Effector CD8-positive, alpha-beta T cell (primary cell): ENCODE measurements at places on chromosomes 16 and 17.

DNA sequence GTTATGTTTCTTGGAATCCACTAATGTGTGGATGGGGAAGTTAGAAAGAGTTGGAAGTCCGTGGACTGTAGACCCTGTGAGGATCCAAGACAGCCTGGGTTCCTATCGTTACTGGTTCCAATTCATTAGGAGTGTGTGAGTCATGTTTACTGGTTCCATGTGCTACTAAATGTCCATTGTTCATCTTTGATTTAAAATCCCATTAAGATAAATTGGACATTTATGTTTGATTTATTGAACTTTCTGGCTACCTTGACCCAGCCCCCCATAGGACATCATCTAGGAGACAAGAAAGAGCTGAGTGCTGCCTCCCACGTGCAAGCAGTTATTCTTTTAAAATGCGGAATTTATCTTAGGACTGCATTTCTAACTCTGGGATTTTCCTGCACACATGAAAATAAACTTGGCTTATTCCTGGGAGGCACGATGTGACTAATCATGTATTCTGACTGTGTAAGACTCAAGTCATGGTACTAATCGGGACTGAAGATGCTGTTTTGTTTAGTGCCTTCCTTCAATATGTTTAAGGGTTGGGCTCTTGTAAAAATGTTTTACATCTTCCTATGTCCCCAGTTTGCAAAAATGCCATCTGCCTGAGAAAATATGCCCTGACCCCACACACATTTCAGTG lies 53.4 kb downstream of the RGS9 start:
- DNase-seq: no peak

DNA sequence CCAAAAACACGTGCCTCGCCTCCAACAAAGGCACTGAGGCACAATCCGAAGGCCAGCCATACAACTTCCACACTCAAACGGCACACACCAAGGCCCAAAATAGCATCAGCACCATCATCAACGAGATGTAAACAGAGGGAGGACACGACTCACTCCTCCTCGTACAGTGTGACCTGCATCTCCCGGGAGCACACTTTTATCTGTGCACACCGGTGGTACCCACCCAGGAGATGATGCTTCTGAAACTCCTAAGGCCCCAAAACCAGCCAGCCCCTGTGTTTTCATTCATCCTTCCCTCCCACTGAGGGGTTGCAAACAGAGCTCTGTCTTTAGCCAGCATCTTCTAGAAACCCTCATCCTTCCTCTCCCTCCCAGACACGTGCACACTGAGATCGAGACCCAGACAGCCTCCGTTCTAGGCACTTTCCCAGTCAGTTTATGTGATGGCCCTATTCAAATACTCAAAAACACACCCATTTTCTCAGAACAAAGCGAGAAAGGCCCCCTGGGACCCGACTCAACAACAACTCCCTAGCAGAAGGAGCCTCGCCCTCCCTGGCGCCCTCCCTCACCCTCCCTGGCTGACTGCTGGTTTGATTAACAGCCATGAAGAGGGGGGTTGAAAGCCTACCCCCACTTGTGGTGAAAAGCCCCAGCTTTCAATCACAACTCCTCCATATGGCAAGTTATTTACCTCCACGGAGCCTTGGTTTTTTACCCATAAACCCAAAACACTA lies 76.3 kb downstream of the GAS7 start:
- no peak for DNase-seq

- DNase-seq: no peak
Measured at GRCh38 chr16:56870276-56870888, 5.4 kb downstream of the SLC12A3 start.

- DNase-seq: no peak
Measured at GRCh38 chr17:38709864-38710603, 5.0 kb downstream of the MLLT6 start.

- no peak for DNase-seq
Measured at GRCh38 chr17:1713878-1714426, 3.8 kb upstream of the TLCD2 start.

- DNase-seq: no peak
Measured at GRCh38 chr16:10852286-10852685, 24.7 kb upstream of the CIITA start.

DNA sequence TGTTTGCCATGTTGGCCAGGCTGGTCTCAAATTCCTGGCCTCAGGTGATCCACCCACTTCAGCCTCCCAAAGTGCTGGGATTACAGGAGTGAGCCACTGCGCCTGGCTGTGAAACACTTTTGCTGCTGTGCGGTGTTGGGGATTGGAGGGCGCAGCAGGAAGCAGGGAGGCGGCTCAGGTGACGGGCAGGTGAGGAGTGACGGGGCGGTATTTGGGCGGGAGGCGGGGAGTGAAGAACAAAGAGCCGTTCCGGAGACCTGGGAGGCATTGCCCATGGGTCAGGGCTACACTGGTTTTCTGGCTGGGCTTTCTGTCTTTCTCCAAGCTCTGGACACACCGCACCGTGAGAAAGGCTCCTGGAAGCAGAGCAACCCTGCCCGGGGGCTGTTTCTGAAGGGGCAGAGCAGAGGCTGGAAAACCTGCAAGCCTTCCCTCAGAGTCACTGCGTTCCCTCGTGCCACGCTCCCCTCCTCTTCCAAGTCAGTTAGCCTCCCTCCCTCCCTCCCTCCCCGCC lies 22.1 kb downstream of the CRISPLD2 start:
- no peak for DNase-seq

- no peak for DNase-seq
Measured at GRCh38 chr16:77858060-77858459, 69.7 kb downstream of the VAT1L start.

- no peak for DNase-seq
Measured at GRCh38 chr16:79938575-79938974, 338.0 kb upstream of the MAF start.

- DNase-seq: no peak
Measured at GRCh38 chr17:82718986-82719685, 2.6 kb downstream of the FN3KRP start.

DNA sequence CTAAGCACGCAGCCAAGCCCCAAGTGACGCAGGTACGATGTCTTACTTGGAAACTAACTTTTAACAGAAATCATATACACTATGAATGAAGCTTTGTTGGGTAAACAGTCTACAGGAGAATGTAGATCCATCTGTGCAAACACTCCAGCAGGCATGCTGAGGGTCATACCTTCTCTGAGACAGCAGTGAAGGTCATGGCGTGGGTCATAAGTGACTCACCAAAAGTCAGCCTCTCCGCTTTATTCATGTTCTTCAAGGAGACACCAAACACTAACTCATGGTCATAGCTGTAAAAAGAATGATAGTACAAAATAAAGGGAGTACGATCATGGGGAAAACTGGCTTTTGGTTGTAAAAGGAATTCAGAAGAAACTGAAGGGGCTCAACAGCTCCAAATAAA lies 20.6 kb downstream of the BLMH start:
- DNase-seq: no peak

DNA sequence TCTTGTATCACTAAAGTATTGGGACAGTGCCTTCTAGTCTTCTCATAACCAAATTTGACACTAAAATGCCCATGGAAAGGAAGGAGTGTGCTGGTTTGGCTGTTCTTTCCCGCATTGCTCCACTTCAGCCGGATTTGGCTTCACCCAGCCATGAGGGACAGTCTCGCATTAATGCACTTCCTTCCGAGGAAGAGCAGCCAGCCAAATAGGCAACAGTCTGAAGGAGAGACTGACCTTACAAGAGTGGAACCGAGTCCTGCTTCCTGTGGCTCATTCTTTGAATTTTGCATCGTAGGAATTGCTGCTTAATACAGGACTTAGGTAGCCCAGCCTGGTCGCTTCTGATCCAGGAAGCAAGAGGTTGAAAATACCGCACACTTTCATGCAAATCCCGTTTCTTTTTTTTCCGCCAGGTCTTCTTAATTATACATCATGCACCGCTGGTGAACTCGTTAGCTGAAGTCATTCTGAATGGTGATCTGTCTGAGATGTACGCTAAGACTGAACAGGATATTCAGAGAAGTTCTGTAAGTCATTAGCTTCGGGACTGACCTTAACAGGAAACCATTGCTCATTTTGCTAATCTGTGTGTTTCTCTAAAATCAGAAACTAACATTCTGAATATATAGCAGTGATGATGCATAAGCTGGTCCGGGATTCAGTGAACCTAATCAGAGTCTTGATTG lies 38.2 kb downstream of the CLEC16A start:
- no peak for DNase-seq

- no peak for DNase-seq
Measured at GRCh38 chr17:29007860-29008455, 2.1 kb upstream of the SEZ6 start.

DNA sequence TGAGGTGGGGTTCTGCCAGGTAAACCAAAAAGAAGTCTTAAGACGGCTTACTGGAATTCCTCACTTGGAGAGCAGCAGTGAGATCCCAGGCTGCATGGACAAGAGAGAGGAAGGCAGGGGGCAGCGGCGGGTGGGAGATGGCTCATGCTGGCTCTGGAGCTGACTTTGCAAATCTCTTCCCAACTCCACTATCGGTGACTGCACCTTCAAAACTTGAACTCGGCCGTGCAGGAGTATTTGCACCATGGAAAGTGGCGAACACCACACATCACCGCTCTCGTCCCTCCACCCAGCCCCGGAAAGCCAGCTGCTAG lies 16.7 kb downstream of the CA5A start:
- no peak for DNase-seq

GRCh38 chr16:65068151-65068740 lies 53.6 kb downstream of the CDH11 start:
- no peak for DNase-seq

GRCh38 chr17:35969558-35970380 lies 11.5 kb downstream of the CCL16 start:
- peak; percentile 62 for DNase-seq

- no peak for DNase-seq
Measured at GRCh38 chr17:62627219-62627903, at the start of gene MRC2. Gene MRC2, plus strand, starts transcription at chr17:62627670. Its CDS starts 133 bp downstream, at chr17:62627803.

GRCh38 chr16:58548378-58548777 lies 33.1 kb downstream of the SETD6 start:
- DNase-seq: no peak

- DNase-seq: no peak
Measured at GRCh38 chr17:76567634-76568432, 17.8 kb downstream of the ST6GALNAC2 start.

GRCh38 chr17:12709063-12709462 lies 43.4 kb downstream of the MYOCD start:
- no peak for DNase-seq

- no peak for DNase-seq
Measured at GRCh38 chr16:12330946-12331345, 354.4 kb downstream of the SNX29 start.

DNA sequence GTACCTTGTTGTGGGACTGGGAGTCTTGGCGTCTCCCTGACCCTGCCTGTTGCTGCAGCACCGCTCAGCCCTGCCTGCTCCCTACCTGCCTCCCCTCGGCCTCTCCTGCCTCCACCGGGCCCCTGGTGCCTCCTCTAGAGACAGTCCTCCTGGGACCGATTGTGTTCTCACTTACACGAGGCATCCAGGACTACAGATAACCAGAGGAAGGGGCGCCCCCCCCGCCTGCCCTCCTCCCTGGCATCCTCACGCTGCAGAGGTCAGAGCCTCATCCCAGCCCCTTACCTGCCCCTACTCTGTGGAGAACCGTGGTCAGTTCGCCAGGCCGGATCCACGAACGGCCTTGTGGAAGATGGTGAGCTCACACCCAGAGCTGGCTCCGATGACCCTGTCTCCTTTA lies 24.8 kb downstream of the MAPT start:
- DNase-seq: no peak

DNA sequence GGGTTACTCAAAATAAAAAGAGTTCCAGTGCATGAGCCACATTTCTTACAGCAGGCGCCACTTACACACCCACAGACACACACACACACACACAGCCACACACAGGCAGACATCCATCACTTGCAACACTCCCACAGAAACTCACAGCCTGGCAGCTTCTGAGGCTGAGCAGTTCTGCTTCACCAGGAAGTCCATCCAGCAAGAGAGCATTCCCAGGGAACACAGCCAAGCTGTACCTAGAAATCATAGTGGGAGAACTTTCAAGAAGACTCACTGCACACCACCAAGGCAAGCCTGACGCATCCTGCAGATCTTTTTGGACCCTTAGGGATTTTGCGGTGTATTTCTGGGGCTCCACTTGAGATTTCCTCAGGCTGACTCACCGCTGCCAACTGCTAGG lies 140.9 kb upstream of the WSB1 start:
- no peak for DNase-seq

DNA sequence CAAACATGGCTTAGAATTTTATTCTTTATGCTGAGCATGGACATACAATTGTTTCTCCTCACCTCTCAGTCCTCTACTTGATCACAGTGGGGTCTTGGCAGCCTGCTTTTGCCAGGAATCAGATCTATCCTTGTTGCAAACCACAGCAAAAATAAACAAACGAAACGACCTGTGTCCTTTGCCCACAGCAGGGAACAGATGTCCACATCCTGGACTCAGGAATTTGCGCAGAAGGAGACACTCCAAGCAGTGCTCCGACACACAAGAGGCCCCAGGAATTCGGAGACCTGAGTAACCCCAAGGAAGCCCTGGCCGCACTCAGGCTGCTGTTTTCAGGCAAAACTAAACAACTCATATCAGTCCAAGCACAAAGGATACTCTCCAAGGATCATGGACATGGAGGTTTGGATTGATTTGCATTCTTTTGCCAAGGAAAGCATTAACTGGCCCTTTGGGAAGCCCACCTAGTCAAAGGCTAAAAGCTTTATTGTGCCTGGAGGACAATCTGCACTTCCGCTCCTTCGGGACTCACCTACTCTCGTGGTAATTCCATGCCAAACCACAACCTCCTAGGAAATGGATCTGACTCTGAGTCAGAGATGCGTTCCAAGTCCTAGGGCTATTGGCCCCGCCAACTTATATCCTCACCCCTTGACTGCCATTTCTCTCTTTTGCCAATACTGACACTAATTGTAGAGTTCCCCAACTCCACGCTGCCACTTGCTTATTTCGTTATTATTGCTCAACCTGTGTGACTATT lies 271.1 kb upstream of the CDH11 start:
- DNase-seq: no peak

DNA sequence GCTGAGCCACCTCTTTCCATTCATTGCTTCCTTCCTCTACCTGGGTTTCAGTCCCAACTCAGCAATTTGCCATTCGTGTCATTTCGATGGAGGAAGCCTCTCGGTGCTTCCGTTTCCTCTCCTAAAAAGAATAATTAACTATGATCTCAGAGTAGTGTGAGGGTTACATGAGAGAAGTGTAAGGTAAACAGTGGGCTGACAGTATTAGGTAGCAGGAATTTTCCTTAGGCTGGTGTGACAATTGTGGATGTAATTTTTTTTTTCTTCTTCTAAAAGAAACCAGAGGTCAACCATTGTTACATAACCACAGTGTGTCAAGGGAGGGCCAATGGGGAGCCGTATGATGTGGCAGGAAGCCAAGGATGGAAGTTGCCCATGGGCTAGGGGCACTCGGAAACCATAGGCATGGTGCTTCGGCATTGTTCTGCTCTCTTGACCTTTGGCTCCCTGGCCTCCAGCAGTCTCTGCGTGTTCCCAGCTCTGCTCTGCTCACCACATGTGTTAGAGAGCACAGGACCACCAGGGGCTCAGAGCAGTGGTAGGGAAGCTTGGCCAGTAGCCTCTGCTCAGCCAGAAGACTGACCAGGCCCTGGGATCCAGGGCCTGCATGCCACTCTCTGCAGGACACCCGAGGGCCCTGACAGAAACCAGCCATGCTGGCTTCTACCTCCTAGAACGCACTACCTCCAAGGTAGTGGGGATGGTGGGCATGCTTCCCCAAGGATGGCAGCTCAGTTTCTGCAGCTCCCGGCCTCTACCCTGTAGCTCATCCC lies 2.0 kb upstream of the TOP2A start:
- DNase-seq: no peak
